Activated CD4-positive, alpha-beta T cell treated with anti-CD3 and anti-CD28 coated beads, Interleukin-2, amount 50 U/mL, for 24 hours (primary cell): ENCODE measurements at places on chromosomes 7 and 10.

DNA sequence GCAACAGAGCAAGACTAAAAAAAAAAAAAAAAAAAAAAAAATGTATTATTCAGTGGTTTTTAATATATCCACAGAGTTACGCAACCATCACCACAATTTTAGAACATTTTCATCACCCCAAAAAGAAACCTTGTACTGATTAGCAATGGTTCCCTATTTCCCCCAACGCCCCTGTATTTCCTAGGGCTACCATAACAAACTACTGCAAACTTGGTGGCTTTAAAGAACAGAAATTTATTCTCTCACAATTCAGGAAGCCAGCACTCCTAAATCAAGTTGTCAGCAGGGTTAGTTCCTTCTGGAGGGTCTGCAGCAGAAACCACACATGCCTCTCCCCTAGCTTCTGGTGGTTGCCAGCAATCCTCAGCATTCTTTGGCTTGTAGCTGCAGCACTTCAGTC is 5.9 kb upstream of the NUP42 start:
- DNase-seq, result no peak

DNA sequence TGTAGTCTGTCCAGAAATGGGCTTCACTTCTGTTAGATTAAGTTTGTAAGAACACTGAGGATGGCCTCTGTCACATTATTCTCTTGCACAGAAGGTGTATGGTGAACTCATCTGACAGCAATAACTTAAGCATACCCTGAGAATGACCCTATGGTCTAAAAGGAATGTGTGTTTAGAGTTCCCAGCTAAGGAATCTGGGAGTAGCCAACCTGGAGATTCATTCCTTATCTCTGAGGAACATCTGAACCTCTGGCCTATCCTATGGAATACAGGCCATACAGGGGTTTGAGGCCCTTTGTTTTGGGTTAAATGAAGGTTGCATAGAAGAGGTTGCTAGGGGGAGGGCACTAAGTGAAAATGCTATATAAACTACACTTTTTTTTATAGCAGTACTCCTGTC is 41.4 kb downstream of the LAMB4 start:
- DNase-seq, result no peak

GRCh38 chr7:91553410-91553895 is 289.2 kb downstream of the FZD1 start:
- no peak for DNase-seq

GRCh38 chr7:117097860-117098259 is 144.6 kb downstream of the ST7 start:
- no peak for DNase-seq

GRCh38 chr10:3391657-3392056 is 219.1 kb upstream of the PITRM1 start:
- no peak for DNase-seq

- DNase-seq, result no peak
These were observed 7.2 kb upstream of the CDK13 start for GRCh38 chr7:39942883-39943282.

- DNase-seq, result peak; percentile 33
These were observed 65.9 kb downstream of the PDIA4 start for GRCh38 chr7:148962440-148962822.

GRCh38 chr10:95246582-95247051 is 44.2 kb downstream of the PDLIM1 start:
- peak; percentile 28 for DNase-seq

DNA sequence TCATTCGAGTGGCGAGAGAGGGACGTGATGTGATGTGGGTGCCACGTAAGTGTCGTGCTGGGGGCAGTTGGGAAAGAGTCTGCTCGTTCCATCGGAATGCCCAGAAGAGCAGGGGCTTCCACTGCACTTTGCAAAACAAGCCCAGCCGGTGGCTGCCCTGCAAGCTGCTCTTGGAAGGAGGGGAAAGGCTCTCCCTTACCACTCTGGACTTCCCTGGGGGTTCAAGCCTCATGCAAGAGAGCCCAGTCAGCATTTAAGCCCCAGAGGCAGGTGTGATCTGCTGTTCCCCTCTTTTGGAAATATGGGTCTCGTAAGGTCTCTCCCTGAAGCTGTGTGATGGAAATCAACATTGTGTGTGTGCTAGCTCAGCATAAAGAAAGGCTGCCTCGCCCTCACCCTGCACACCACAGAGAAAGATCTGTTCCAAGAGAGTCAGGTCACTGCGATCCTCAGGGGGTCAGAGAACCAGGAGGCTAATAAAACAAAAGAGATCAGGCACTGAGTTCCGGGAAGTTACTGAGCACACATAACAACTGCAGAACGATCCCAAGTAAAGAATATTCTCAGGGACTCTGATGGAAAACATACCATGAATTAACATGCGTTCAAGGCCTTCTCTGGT is 212.5 kb downstream of the ADAM12 start:
- DNase-seq, result no peak

DNA sequence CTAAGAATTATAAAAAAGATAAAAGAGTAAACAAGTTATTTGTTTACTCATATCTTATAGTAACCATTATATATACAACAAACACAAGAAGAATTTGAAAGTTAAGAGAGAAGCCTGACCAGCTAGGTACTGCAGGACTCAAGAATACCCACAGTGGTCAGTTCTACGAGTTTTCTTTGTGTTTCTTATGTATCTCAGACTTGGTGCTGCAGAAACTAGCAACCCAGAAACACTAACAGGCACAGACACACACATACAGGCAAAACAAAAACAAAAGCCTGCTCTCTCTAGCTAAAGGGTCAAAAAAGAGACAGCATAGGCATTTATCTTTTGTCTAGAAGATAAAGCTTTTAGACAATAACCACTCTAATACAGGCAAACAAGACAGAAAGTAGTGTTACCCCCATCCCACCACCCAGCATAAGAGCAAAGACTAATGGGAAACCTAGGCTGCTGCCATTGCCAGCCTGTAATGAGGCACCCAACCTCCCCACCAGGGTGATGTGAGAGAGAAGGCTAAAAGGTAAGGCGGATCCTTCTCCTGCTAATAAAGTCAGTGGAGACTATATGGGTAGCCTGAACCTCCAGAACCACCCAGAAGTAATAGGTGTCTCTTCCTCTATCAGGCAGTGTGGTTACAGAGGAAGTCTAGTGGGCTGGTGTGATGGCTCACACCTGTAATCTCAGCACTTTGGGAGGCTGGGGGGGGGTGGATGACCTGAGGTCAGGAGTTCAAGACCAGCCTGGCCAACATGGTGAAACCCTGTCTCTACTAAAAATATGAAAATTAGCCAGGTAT is 113.9 kb downstream of the DNAJC1 start:
- no peak for DNase-seq

DNA sequence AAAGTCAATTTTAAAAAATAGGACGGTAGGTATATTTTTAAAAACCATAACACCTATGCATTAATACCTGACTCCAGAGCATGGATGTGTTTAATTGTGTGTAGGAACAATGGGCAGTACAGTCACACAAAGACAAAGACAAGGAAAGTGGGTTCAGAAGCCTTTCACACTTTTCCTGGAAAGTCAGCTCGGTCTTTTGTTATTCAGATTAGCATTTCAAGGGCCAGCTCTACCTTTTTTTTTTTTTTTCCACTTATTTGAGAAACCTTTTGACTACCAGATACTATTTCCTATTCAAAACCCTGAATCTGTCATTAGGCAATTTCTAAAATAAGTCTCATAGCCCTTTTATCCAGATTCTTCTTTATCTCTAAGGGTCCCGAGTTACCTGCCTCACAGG is 401.9 kb downstream of the PARD3 start:
- DNase-seq, result no peak

DNA sequence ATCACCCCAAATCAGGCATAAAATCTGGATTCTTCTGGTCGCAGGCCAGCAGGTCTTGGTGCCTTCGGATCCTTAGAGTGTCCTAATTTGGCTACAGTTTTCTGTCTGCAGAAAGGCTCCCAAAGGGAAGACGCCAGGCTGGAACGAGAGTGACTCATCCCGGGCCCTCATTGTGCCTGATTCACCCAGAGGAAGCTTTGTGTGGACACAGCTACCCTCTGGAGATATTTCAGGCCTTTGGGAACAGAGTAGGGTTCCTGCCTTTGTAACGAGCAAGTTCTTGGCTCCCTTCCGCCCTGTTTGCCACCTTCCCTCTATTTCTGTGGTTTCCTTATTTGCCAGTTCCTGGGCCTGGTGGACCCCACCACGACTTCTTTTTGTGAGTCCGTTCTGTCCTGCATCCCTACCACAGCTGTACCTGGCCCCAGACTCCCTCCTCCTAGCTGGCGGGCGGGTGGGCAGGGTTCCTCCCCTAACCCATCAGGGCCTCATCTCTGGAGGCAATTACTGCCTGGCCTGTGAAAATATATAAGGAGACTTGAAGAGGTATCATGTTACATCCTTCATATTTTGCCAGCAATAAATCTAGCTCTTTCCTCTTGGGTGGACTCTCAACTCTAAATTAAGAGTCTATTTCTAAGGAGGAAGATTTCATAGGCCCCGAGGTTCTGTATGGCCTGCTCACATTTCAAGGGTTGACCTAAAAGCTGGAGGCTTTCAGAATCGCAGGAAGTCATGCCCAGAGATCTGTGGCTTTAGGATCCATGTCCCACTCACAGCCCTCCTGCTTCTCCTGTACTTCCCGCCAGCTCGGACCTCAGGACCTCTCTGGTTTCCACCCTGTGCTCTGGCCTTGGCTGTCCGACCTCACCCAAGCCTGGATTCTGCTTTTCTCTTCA is 219.2 kb upstream of the ZNF32 start:
- no peak for DNase-seq

DNA sequence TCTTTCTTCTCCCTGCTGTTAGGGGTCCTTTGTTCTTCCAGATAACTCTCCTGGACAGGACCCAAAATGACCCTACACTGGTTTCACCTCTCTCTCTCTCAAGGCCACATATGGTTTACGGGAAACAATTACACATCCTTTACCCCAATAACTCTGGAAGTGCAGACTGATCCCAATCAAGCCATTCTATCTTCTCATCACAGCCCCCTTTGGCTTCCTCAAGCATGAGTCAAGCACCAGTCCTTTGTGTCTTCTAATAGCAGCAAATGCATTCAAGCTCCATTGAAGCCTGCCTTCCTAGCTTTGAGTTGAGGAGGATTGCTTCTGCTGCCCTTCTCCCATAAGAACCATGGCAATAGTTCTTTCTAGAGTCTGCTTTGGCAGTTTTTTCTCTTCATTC is 20.2 kb downstream of the C10orf67 start:
- DNase-seq, result no peak

DNA sequence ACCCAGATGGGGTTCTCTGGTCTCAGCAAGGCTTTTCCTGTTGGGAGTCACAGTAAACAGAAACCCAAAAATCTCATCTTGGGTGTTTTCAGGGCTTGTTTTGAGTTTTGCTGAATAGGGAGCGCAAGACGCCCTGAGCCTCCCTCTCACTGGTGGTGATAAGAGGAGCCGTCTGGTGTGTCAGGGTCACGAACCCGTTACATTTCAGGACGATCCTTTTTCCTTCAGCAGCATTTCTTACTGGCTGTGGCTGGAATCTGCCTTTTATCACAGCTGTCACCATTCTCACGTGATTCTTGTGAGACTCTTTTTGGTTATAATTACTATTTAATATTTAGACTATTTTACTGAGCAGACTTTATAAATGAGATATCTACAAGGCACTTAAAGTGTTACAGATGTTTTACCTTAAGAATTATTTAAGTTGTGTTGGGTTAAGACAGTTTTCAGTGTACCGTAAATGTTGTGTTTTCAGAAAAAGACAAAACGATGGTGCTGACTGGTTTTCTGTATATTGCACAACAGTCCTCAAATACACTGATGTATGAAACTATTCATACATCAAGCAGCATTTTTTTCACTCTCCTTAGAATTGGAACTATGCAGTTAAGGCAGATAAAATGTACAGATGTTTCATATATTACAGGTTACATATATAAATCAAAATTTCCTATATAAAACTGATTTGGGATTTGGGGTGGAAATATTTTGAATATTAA is 2.2 kb upstream of the GET4 start:
- no peak for DNase-seq

DNA sequence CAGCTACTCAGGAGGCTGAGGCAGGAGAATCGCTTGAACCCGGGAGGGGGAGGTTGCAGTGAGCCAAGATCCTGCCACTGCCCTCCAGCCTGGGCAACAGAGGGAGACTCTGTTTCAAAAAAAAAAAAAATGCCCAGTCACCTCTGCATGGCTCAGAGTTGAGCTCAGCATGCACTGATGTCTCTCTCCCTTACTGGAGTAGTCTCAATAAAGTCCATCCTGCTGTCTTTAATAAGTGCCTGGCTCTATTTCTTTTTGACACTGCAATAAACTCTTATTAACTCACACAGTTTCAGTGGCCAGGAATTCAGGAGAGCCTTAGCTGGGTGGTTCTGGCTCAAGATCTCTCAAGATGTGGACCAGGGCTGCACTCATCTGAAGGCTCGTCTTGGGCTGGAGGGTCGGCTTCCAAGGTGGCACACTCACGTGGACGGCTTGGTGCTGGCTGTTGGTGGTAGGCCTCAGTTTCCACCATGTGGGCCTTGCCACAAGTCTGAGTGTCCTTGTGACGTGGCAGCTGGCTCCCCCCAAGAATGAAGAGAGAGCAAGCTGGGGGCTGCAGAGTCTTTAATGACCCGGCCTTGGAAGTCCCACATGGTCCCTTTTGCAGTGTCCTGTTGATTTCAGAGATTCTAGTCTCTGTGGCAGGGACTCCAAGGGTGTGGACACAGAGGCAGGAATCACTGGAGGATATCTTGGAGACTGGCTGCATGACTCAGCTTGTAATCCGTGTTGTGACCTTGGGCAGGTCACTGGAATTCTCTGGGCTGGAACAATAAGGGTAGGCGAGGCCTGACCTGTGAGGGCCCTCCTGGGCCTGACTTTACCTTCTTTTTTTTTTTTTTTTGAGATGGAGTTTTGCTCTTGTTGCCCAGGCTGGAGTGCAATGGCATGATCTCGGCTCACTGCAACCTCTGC is 85.9 kb upstream of the KMT2C start:
- no peak for DNase-seq

DNA sequence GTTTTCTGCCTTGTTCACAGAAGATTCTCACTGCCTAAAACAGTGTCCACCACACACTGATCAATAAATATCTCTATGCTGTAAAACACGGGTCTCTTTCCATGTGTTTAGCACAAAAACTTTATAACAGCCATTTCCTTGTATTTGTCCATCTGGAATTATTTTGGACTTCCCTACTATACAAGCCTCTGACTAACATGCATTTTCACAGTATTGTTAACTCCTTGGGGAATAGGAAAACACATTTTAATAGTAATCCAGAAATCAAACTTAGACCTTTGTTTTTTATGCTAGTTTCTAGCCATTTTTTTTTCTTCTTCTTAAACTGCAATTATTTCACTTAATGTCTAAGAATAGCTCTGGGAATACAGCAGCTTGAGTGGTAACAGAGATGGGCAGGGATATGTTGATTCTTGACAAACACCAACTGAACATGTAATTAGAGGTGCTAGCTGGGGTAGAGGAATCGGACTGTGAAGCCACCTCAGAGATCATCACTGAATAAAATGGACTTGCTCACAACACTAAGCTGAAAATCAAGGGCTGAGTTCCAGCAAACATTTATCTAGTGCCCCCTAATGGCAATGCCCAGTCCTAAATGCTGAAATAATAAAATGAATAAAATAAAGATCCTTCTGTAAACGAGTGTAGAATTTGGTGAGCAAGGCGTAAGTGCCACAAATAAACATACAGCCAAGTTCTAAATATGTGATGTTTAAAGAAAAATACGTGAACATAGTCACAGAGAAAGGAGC is 593.1 kb downstream of the SORCS1 start:
- DNase-seq, result no peak

- DNase-seq, result no peak
These were observed 108.3 kb downstream of the ANK3 start for GRCh38 chr10:60281331-60281730.
